Umbilical cord (tissue), 2 donors: ENCODE measurements at places on chromosomes 3 and 15.

DNA sequence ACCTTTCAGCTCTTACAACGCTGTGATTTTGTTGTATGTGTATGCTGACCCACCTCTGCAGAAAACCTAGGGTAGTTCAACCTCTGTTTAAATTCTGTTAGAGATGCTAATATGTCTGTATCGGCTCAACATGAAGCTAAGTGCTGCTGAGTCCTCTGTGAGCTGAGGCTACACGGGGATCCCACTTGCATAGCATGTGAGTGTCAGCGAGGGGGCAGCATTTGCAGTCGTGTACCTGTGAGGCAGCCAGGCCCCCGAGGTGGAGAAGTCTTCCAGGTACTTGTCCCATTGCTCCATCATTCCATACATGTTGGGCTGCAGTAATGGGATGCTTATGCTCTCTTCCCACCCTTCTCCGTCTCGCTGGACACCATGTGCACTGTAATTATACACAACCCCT lies 3.7 kb downstream of the MKRN2OS start:
- DNase-seq = no peak

DNA sequence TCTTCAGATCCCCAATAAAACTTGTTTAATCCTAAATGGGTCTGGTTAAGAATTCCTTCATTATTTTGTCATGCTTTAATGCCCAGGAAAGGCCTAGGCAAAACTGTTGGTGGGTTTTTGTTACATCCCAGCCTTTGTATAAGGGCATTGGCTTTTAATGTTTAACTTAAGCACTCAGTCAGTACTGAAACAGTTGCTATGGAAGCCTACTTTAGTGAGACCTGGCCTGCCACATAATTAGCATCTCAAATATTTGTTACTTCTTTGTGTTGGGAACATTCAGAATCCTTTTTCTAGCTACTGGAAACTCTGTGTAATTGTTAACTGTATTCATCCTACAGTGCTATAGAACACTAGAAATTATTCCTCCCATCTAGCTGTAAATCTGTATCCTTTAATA lies 369.6 kb upstream of the ATP10A start:
- no peak for DNase-seq

DNA sequence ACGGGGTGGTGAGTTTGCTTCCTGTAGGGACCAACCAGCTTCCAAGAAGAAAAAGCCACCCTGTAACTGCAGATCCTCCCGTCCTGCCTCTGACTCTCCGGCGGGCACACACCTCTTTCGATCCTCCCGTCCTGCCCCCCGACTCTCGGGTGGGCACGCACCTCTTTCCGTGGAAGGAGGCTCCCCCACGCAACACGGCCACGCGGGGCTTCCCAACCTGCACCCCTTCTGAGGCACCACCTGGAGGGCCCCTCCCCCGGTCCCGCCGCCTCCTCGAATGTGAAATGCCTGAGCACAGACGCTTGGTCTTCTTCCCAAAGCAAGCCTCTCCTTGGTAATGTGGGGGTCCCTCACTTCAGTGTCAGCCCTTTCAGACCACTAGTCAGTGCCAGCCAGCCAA lies 7.3 kb downstream of the ADAMTS17 start:
- DNase-seq = no peak

DNA sequence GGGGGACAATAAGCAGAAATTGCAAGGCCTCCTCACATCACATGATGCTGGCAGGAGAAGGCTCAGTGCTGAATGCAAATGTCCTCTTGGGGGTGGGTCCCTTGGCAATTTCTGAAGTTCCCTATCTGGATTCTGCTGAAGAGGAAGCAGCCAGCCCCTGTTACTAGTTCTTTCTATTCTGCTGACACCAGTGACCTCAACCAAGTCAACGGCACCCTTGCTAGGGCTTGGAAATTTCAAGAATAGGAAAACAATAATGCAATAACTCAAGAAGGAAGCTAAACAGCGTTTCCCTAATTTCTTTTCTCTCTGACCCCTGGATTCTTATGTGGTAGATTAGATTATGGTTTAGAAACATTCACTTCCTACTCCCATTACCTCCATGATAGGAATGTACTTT lies 46.2 kb upstream of the FOXP1 start:
- peak; percentile 14 for DNase-seq

GRCh38 chr15:25536801-25537611 lies 98.2 kb upstream of the UBE3A start:
- no peak for DNase-seq
